HCEC 1CT (cell line): ENCODE measurements at places on chromosomes 12 and 14.

DNA sequence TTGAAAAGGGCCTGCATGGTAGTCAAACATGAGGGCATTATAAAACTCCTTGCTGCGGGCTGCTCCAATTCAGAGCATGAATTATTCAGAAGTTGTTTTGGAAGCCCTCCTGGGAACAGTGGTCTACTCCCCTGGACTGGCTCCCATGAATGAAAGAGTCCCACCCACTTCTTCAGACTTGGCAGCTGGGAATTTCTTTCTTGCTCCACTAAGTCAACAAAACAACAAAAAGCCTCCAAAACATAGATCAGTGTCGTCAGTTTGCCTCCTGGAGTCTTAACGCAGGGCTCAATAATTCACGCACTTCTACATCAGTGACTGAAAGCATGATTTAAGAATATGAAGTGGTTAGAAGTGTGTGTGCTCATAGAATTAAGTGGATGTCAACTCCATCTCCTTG is 37.9 kb downstream of the AKAP6 start:
- no peak for DNase-seq

GRCh38 chr12:75813072-75813471 is 218.5 kb downstream of the PHLDA1 start:
- DNase-seq = no peak

- no peak for DNase-seq
Observed at GRCh38 chr14:53538316-53538881, 385.3 kb upstream of the DDHD1 start.

GRCh38 chr12:54337280-54337842 is 12.4 kb downstream of the COPZ1 start:
- DNase-seq = no peak

- DNase-seq = no peak
Observed at GRCh38 chr14:99177046-99177655, 94.8 kb downstream of the BCL11B start.

DNA sequence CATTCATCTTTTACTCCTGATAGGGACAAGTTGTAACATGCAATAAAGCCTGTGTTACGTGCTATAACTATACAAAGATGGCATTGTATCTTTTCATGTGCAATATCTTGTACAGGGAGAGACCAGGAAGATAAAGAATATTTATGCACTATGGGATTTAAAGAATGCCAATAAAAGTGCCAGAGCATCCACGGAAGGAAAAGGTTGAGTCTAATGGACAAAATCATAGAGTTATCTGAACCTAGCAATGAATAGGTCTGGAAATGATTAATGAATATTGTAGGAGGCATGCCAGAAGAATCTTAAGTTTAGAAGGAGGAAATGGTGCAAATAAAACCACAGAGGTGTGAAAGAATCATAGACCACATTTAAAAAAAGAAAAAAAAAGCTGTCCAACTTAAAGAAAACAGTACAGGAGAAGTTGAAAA is 263.9 kb downstream of the KCNC2 start:
- no peak for DNase-seq
